ENCODE measurements at places on chromosomes 16 and 17.

DNA sequence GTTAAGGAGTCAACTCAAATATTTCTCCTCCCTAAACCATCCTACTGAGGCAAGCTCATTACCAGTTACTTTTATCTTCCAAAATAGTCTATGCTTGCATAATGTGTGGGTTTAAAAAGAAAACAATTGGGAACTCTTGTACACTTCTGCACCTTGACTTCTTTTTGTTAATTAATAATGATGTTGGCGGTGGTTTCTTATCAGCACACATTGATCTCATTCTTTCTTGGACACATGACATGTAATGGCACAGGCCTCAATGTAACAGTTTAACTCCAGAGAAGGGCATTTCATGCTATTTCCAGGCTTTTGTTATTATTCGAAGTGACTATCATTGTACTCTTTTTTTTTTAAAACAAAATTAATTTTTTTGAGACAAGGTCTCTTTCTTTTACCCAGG, 7.8 kb downstream of the PLCG2 start:
- no peak for DNase-seq

GRCh38 chr17:1620486-1620885, 8.1 kb downstream of the SLC43A2 start:
- DNase-seq = no peak

- DNase-seq = no peak
Observed at GRCh38 chr17:4127555-4127954, 15.3 kb downstream of the ZZEF1 start.

GRCh38 chr16:88014954-88015805, 63.9 kb downstream of the BANP start:
- DNase-seq = no peak

GRCh38 chr16:62853887-62854286, 817.6 kb upstream of the CDH8 start:
- DNase-seq = no peak

DNA sequence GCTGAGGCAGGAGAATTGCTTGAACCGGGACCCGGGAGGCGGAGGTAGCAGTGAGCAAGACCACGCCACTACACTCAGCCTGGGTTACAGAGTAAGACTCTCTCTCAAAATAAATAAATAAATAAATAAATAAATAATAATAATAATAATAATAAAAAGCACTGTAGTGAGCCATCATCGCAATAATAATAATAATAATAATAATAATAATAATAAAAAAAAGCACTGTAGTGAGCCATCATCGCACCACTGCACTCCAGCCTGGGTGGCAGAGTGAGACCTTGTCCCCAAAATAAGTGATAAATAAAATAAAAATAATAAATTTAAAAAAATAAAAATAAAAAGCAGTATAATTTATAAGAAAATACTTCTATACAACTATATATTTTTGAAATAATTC, 40.3 kb downstream of the SMURF2 start:
- DNase-seq = no peak

- no peak for DNase-seq
Observed at GRCh38 chr16:66363211-66363777, 3.2 kb upstream of the CDH5 start.
